Uterine smooth muscle cell (primary cell): ENCODE measurements at places on chromosomes 2 and 18. TPM values are rescaled to one million over a fixed set of nuclear protein-coding genes. Genes with fewer than 3 reads are reported as not detected.

The BMP10 gene
- not detected in 2 replicates for total RNA-seq

The FBLN7 gene
- total RNA-seq: 1.1 and 2.4 TPM in 2 replicates

The SLC9A2 gene
- total RNA-seq: not detected in 2 replicates

The TCF23 gene
- total RNA-seq: not detected in 2 replicates

The UGT1A6 gene
- total RNA-seq: not detected in 2 replicates

The SLC39A10 gene
- total RNA-seq: 56.5 and 81.9 TPM in 2 replicates

The RAD51AP2 gene
- total RNA-seq: 0.11 TPM in 1 of 2 replicates, not detected in the other

The PLGLB2 gene
- 0.33 and 2.1 TPM in 2 replicates for total RNA-seq

The C2orf74 gene
- 13.3 and 14.1 TPM in 2 replicates for total RNA-seq
